Naive thymus-derived CD4-positive, alpha-beta T cell (primary cell): ENCODE measurements at places on chromosomes 13 and 19. TPM values are rescaled to one million over a fixed set of nuclear protein-coding genes. Genes with fewer than 3 reads are reported as not detected.

The GIPC3 gene
- 3.3 TPM for total RNA-seq

- no peak for DNase-seq
Observed at GRCh38 chr13:97310809-97311436, 88.8 kb downstream of the MBNL2 start.

DNA sequence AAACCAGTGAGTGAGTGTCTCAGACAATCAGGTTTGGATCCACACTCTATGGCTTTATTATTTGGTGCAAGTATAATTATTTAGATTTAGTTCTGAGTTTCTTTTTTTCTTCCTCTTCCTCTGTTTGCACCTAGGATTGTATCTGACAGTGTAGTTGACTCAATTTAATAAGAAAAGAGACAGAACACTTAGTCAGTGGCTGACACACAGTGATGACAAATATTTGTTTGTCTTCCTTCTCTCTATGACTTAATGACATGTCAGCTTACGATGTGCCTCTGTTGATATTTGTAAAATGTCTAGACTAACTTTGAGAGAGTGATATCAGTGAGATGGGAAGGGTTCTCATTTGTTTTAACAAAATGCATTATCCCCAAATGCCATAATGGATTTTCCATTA, 129.5 kb upstream of the SLC10A2 start:
- DNase-seq, result no peak

DNA sequence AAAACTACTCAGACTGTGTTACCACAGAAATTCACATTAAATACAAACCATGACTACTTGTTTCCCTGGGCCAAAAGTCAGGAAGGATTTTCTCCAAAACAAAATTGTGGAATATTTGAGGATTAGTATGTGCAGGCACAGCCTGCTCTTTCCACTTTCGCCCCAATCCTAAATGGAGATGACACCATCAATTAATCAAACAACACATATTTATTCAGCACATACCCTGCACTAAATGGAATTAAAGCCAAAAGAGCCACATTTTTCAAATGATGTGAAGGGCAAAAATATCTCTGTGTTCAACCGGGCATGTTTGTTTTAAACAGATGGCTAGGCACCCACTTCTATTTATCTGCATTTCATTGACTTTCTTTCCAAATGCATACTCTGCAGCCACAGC, 523.1 kb downstream of the DCT start:
- DNase-seq, result no peak

DNA sequence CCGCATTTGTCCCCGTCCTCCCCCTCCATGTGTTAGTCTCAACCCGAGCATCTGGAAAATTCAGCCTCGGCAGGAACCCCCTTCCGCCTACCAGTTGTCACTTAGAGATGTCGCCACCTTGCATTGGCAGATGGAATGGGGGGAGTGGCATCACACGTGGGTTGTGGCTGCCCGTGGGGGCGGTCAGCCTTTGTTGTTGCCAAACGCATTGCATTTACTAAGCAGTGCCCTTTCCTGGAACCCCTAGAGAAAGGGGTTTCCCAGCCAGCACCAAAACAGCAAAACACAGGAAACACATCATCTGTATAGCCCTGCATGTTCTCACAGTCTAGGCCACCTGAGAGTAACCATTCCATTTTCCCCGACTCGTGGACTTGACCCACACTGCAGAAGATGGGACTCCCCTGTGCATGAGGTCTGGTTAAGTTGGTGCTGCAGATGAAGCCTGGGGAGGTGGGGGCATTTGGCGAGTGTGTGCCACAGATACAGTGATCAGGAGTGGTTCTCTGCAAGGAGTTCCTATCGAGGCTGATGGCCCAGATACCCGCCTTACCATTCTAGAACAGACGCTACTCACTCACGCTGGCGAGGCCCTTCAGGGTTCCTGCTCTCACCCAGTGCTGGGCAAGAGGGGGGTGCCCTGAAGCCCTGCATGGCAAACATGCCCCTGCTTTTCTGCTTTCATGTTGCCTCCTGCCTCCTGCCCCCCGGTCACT, 38.3 kb downstream of the TMED1 start:
- DNase-seq, result peak; percentile 27
